Fibroblast of mammary gland (primary cell): ENCODE measurements at places on chromosomes 1 and 21.

- DNase-seq: peak; percentile 38
Measured at GRCh38 chr1:116334015-116334547, 39.0 kb upstream of the ATP1A1 start.

DNA sequence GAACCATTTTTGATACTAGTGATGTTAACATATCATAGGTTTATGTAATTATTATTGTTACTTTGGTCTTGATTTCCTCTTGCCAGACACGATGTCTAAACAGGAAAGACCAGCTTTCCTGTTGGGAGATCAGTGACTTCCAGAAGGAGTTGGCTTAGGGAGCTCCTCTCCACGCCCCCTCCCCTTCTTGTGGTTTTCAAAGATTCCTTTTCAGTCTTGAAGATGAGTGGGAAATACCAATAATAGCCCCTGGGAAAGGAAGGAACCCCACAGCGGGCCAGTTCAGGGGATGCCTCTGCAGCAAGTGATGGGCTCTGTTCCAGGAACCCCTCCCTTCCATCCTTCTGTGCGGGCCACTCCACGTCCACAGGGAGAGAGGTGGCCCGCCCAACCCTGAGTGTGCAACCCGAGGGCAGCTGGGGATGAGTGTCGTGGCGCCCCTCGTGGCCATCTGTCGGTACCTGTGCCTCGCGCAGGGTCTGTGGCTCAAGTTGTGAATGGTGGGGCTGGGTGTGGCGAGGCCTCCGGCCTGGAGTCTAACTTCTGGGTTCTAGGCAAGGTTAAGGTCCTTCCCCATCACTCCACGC lies 65.7 kb downstream of the TLR5 start:
- DNase-seq: no peak

- DNase-seq: no peak
Measured at GRCh38 chr1:150321826-150322166, 463 bp downstream of the PRPF3 start.

DNA sequence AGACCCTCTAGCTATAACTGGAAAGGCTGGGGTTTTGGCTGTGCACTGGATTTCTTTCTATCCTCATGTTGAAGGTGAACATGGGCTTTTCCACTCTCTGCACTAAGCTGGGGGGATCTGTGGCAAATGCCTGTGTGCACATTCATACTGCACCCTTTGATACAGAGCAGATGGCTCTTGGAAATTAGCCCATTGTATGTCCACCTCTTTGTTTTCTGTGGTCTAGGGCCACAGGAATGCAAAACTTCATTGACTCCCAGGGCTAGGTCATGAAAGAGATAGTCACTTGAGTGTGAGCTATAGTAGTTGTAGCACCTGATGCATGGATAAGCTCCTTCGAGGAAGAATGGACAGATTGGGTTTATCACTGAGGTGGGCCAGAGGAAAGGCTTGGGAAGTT lies 5.7 kb upstream of the OR14A16 start:
- no peak for DNase-seq

- peak; percentile 98 for DNase-seq
Measured at GRCh38 chr1:20494609-20495311, 8.8 kb upstream of the CAMK2N1 start.

DNA sequence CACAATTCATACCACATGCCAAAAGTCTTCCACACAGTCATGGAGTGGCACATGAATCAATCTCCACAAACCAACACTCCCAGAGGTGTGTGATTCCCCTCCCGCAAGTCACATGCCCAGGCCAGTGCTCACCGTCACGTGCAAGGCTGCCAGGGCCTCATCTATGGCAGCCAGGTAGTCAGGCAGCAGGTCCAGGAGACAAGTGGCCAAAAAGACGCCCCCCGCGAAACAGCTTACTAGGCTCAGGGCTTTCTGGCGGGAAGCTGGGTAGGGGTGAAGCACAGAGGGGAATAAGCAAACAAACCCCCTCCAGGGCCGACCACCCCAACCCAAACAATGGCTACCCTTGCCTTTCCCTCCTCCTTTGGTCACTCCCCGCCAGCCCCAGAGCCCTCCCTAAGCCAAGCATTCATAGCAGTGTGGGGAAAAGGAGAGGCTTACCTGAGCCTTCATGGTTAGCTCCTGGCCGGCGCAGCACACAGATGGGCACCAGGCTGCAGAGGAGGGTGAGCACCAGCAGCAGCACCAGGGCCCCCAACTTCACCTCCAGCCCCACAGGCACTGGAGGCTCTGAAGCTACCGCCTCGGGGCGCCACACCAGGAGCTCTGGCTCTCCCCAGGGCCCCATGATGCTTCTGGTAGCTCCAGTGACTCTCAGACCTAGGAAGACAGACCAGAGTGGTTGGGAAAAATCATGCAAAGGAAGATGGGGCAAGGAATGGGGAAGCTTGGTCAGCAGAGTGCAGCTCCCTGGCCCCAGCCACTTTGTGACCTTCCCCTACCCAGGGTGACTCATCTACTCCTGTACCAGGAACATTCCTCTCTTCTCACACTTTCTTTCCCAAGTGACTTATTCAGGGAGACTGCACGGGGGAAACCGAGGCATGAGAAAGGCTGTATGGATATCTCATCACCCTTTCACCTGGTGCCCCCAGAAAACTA lies 978 bp downstream of the SLC39A1 start:
- peak; percentile 76 for DNase-seq

DNA sequence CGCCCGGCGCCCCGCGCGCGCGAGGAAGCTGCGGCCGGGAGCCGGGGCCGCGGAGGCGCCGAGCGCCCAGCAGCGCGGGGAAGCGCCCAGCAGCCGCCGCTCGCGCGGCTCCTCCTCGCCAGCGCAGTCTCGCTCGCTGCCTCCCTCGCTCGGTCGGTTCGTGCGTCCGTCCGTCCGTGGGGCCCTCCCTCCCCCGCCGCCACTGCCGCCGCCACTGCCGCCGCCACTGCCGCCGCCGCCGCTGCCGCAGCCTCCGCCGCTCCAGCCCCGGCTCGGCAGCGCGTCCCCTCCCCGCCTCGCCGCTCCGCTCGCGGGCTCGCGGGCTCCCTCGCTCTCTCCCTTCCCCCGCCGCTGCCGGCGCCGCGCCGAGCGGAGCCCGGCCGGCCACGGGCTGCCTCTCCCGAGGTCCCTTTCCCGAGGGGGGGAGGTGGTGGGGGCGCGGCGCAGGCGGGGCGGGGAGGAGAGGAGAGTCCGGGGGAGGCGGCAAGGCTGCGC lies at the start of gene KCND3:
TSS of gene KCND3 (minus strand) at position 138 of the 495 bp plus-strand sequence.
- peak; percentile 4 for DNase-seq

- DNase-seq: no peak
Measured at GRCh38 chr1:34842952-34843371, 16.6 kb downstream of the SMIM12 start.

- no peak for DNase-seq
Measured at GRCh38 chr1:76666499-76666898, 200.8 kb upstream of the ST6GALNAC5 start.

- peak; percentile 63 for DNase-seq
Measured at GRCh38 chr1:35192056-35192852, 691 bp downstream of the SFPQ start.

- no peak for DNase-seq
Measured at GRCh38 chr1:222886878-222887351, 72.1 kb downstream of the DISP1 start.

DNA sequence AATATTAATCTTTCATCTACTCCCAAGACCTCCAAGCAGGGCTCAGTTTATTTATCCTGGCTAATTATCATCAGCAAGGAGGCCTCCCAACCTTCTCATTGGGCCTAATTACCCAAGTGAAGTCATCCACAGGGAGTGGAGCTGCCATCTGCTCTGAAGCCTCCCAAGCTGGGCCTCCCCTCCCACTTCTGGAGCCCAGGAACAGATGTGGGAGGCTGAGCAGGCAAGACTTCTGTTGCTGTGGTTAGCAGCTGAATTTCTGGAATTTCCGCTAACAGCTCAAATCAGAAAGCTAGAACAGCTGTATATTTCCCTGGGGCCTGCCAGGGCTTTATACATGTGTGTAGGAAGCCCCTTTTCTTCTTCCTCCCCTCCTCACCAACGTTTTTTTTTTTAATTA lies 127.5 kb downstream of the UCK2 start:
- DNase-seq: peak; percentile 81

- no peak for DNase-seq
Measured at GRCh38 chr21:14114251-14114650, 96.5 kb downstream of the LIPI start.

DNA sequence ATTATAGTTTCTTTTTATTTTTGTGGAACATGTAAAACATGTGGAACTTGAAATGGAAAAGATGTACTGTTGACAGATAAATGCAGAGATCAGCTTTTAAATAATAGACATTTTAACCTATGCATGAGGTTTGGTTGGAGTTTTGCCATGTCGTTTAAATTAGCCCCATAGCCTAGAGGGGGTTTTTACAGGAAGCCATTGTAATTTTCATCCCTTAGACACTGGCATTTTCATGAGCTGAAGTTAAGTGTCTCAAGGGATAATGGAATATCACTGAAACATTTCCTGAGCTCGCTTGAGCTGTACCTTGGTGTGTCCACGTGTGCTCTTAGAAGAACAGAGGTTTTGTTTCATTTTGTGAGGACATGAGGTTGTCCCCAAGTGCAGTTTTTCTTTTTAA lies 54.2 kb downstream of the HMCN1 start:
- DNase-seq: no peak

DNA sequence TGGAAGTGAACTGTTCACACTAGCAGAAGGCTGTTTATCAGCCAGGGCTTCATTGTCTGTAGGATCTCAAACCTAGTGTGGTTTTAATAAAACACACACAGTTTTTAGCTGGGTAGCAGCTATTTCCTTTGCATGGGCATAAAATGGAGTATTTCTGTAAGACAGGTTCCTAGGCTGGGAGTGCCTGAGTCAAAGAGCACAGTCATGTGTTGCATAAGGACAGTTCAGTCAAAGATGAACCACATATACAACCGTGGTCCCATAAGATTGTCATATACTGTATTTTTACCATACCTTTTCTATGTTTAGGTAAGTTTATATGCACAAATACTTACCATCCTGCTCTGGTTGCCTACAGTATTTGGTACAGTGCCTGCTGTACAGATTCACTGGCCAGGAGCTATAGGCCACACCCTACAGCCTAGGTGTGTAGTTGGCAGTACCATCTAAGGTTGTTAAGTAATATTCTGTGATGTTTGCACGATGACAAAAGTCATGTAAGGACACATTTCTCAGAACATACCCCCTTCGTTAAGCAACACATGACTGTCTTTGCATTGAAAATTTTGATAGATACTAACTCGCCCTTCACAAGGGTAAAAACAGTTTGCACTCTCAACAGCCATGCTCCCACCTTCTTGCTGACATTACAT lies 17.2 kb downstream of the LGALS8 start:
- DNase-seq: no peak

DNA sequence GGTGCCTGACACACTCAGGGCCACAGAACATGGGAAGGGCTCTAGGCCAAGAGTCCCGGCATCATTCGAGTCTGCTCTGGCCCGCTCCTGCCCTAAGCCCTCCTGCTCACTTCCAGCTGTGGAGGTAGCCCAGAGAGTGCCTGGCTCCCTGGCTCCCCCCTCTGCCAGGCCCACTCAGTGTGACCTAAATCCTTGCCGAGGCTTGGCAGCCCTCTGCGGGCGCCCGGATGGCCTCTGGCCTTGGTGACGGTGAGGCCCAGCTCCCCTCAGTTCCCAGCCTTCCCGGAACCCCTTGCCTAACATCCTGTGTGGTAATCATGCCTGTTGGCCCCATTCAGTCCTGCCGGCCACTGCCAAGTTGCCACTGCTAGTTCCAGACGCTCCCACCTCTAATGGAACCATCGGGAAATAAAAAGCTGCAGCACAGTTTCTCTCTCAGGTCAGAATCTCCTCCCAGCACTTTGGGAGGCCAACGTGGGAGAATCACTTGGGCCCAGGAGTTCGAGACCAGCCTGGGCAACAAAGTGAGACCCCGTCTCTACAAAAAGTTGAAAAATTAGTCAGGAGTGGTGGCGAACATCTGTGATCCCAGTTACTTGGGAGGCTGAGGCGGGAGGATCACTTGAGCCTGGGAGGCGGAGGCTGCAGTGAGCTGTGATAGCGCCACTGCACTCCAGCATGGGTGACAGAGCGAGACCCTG lies 1.2 kb upstream of the H6PD start:
- DNase-seq: peak; percentile 97

DNA sequence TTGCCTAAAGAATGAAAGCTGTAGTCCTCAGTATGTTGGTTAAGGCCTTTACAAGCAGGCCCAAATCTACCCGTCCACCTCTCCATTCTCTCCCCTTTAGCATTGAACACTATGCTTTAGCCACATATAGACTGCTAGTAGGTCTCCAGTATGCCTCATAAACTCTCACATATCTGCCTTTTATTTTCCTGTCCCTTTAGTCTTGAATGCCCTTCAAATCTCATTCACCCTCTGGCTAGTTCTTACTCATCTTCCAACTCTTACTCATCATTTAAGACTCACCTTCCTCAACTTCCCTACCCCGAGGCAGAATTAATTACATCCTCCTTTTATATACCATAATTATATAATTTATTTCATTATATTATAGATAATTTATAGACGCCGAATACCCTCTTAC lies 78.7 kb upstream of the TSPAN2 start:
- no peak for DNase-seq

DNA sequence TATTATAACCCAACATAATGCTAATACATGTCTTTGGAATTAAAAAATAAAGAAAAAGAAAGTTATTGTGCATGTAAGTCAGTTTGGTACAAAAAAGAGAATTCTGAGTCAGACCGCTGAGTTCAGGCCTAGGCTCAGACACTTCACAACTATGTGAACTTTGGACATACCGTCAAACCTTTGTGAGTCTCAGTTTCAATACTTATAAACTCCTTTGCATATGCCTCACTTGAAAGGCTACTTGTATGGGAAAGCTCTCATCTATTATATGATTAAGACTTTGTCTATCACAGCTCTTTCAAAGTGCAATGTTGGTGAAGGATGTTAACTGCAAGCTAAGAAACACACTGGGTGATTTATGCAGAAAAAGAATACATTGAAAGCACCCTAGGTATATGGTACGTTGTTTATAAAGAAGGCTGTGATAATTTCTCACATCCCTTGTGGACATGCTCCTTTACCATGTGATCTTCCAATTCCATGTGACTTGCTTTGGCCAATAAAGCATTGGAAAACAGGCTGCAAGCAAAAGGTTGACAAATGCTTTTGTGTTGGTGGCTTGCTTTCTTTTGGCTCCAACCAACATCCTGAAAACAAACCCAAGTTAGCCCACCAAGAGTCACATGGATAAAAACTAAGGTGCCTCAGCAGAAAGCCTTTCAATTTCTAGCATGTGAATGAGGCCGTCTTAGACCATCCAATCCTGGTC lies 49.6 kb downstream of the INTS7 start:
- no peak for DNase-seq

- peak; percentile 100 for DNase-seq
Measured at GRCh38 chr1:151994956-151995355, 1.3 kb upstream of the S100A10 start.

GRCh38 chr1:186578325-186579016 lies 101.8 kb downstream of the PTGS2 start:
- no peak for DNase-seq
